Activated naive CD4-positive, alpha-beta T cell treated with anti-CD3 and anti-CD28 coated beads, Interleukin-2, amount 10 ng/mL, durations not matched to agents 7 days and 5 days (primary cell): ENCODE measurements at places on chromosomes 6 and 20.

- no peak overlapping the region for H3K4me3 ChIP-seq
- H3K27ac ChIP-seq, result no peak overlapping the region
- no peaks in the 10 kb centered on the region for H3K4me1 ChIP-seq
Observed at GRCh38 chr20:6401893-6402557, 279.2 kb upstream of the FERMT1 start.

DNA sequence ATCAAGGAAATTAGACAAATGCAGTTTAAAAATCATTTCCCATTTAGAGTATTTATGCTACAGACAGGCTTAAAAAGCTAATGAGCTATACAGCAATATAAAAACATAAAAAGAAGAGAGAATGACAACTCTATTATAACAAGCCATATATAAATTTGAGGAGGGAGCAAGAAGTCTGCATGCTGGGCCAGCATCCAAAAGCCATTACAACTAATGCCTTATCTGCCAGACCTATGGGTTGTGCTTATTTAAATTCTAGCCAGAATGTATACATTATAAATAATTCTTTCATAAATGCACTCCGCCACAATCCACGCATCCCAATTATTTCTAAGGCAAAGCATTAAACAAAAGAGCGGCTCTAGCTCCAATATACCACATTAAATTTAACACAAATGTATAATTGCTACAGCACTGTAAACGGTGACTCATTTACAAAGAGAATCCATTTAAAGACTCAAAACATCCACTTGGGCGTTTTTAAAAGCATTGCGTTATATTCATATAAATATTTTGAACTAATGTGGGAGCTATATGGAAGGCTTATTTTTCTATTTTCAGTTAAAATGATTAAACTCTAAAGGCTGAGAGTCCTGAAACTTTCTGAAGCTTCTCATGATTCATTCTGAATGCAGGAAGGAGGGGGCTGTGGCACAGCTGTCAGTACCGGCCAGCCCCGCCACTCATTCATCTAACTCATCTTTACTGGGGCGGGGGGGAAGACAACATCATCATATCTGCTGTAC lies 37.7 kb upstream of the RAB22A start:
- no peak for DNase-seq
- no peak overlapping the region for H3K27ac ChIP-seq

DNA sequence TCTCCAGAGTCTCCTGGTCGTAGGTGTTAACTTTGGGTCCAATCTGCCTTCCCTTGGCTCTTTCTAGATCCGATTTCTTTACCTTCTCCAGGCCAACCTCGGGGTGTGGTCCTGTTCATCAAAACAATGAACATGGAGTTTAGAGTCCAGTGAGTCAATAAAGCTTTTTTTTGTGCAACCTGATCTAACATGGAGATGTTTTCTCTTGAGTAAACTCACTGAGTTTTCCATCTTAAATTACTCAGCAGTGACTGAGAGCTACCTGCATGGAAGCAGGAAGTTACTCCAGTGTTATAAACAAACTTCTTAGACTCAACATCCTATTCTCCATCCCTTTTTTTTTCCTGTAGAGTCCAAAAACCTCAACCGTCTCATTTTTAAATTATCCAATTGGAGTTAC lies 14.9 kb upstream of the SLC22A1 start:
- H3K4me3 ChIP-seq, result no peak overlapping the region
- no peaks in the 10 kb centered on the region for H3K27me3 ChIP-seq
- H3K4me1 ChIP-seq, result peaks cover 25% of the 10 kb centered on the region
- no peak for DNase-seq
- H3K36me3 ChIP-seq, result peaks cover 42% of the 10 kb centered on the region
- no peak overlapping the region for H3K27ac ChIP-seq

DNA sequence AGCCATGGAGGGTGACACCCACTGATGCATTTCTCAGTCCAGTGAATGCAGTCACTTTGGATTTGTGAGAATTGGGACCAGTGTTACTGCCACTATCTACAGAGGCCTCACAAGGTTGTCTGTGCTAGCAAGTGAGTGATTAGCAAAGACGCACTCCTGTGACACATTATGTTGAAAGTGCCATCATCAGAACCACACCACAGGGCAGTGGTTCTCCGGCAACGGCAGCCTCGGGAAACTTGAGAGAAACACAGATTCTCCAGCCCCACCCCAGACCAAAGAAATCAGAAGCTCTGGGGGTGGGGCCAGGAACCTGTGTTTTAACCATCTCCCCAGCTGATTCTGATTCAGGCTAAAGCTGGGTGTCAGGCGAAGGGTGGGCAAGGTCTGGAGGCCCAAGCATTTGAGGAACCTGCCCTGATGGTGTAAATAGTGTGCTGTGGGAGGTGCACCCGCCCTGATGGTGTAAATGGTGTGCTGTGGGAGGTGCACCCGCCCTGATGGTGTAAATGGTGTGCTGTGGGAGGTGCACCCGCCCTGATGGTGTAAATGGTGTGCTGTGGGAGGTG lies 39.9 kb downstream of the TMEM242 start:
- H3K36me3 ChIP-seq, result no peaks in the 10 kb centered on the region
- peaks cover 11% of the 10 kb centered on the region for H3K27me3 ChIP-seq
- no peak overlapping the region for H3K4me3 ChIP-seq

DNA sequence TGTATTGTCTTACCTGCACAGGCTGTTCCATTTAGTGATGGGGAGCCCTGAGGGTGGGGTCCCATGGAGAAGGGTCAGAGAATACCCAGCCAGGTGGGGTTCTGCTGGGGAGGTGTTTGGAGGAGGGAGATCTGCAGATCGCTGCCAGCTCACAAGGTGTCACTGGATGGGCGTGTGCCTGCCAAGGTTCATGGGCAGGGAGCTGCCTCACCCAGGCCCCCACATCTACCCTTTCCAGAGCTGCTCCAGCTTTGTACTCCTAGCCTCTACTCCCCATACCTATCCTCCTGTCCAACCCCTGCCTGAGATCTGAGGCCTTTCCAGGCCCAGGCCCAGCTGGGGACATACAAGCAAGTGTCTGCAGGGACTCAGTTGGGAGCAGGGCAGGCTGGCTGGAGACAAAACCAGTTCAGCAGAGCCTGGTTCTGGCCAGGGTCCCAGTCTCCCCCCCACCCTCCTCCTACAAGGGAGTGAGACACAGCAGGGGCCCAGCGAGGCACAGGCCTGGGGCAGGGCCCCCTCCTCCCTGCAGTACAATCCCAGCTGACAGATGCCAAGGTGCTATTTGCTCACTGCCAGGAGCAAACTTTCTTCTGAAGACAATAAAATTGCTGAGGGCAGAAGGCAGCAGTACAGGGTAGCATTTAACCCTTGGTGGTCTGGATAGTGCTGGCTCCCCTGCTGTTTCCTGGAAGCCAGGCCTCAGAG lies 19.7 kb downstream of the SPDEF start:
- H3K36me3 ChIP-seq, result no peaks in the 10 kb centered on the region
- no peak overlapping the region for H3K27ac ChIP-seq
- no peak for DNase-seq
- no peak overlapping the region for H3K4me3 ChIP-seq

- no peaks in the 10 kb centered on the region for H3K4me1 ChIP-seq
- DNase-seq, result no peak
- H3K4me3 ChIP-seq, result no peak overlapping the region
- peaks cover 4% of the 10 kb centered on the region for H3K27me3 ChIP-seq
- no peak overlapping the region for H3K27ac ChIP-seq
Observed at GRCh38 chr20:48217190-48217589, 431.9 kb upstream of the SULF2 start.

- peaks cover 42% of the 10 kb centered on the region for H3K4me1 ChIP-seq
- no peak overlapping the region for H3K4me3 ChIP-seq
- no peaks in the 10 kb centered on the region for H3K27me3 ChIP-seq
- peak overlapping the region; percentile 87 for H3K27ac ChIP-seq
Observed at GRCh38 chr6:111486921-111487320, 3.9 kb upstream of the REV3L start.

DNA sequence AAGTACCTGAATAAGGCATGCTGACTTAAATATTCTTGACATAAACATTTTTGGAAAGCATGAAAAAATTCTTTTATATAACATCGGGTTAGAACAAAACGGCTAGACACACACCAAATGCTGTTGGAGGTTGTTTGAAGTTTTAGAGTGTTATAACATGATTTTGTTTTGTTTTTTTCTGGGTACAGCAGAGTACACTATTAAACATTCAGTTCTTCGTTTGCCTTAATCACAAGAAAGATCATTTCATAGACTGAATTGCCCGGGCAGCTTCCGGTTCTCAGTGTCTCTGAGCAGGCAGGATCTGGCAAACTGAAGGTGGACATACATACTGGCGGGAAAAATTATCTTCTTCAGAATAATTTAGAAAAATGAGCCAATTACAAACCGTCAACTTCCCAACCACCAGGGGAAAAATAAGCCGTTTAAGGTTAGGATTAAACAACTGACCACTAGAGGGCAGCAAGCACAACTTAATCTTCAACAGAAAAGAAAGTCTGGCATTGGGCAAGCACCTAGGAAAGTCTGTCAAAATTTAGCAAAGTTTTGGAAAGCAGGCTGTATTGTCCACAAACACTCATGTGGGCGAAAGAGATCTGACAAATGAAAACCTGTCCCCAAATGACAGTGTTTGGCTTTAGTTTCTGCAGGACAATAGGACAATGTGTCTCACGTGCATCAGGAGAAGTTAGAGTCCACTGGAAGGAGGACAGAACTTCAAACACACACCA lies 15.0 kb downstream of the ZNF217 start:
- H3K27me3 ChIP-seq, result no peaks in the 10 kb centered on the region
- peak overlapping the region; percentile 95 for H3K27ac ChIP-seq
- peak overlapping the region; percentile 76 for H3K4me3 ChIP-seq
- H3K36me3 ChIP-seq, result peaks cover 88% of the 10 kb centered on the region
- DNase-seq, result peak; percentile 59

- no peak overlapping the region for H3K27ac ChIP-seq
- H3K4me1 ChIP-seq, result peaks cover 42% of the 10 kb centered on the region
- H3K36me3 ChIP-seq, result peaks cover 14% of the 10 kb centered on the region
- H3K27me3 ChIP-seq, result no peaks in the 10 kb centered on the region
Observed at GRCh38 chr6:15287670-15288375, 42.0 kb downstream of the JARID2 start.

GRCh38 chr6:175680-176079 lies 116.6 kb upstream of the DUSP22 start:
- peaks cover 35% of the 10 kb centered on the region for H3K27me3 ChIP-seq
- no peak for DNase-seq
- H3K4me1 ChIP-seq, result peaks cover 7% of the 10 kb centered on the region
- H3K36me3 ChIP-seq, result no peaks in the 10 kb centered on the region
- no peak overlapping the region for H3K4me3 ChIP-seq

DNA sequence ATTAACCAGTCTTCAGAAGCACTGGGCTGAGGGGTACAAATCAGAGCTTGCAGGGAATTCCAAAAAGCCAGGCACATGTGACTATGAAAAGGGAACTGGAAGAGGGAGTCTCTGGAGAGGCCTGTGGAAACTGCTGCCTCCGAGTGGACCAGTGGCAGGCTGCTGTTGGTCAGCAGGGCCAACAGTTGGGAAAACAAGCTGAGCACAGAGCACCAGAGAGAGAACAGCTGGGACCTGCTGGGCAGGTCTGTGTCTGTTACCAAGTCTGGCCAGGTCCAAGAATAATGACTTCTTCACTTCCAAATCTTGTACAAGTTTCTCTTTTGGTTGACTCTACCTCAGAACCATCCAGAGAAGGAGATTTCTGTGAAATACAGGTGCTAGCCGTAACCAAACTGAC lies 81.4 kb downstream of the LIN28B start:
- H3K36me3 ChIP-seq, result no peaks in the 10 kb centered on the region
- DNase-seq, result no peak
- H3K4me3 ChIP-seq, result no peak overlapping the region
- H3K27ac ChIP-seq, result no peak overlapping the region
- no peaks in the 10 kb centered on the region for H3K4me1 ChIP-seq

DNA sequence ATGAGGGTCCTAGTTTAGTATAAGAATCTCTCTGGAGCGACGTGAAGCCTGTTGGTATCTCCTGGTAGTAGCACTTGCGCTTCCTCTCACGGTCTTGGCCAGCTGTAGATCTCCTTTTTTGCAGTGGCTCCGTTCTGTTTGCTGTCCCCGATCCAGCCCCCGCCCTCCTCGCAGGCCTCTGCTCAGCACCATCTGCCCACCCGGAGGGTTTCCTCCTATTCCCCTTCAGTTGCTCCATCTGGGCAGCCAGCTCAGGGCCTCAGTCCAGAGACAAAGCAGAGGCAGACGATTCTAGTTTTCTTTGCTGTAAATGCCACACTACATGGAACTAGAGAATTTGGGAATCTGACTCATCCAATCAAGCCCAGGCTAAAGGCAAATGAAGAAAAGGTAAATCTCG lies 126.6 kb downstream of the TIAM2 start:
- no peaks in the 10 kb centered on the region for H3K36me3 ChIP-seq
- no peak for DNase-seq
- H3K27ac ChIP-seq, result no peak overlapping the region
- H3K27me3 ChIP-seq, result peaks cover 8% of the 10 kb centered on the region
- H3K4me1 ChIP-seq, result no peaks in the 10 kb centered on the region

- no peaks in the 10 kb centered on the region for H3K4me1 ChIP-seq
- no peak overlapping the region for H3K27ac ChIP-seq
- DNase-seq, result no peak
Observed at GRCh38 chr6:169638915-169639314, 62.9 kb downstream of the WDR27 start.

- peaks cover 24% of the 10 kb centered on the region for H3K36me3 ChIP-seq
- no peaks in the 10 kb centered on the region for H3K27me3 ChIP-seq
- DNase-seq, result no peak
- no peak overlapping the region for H3K4me3 ChIP-seq
Observed at GRCh38 chr6:35626401-35626800, 62.3 kb downstream of the FKBP5 start.

- no peaks in the 10 kb centered on the region for H3K4me1 ChIP-seq
- H3K4me3 ChIP-seq, result no peak overlapping the region
- no peaks in the 10 kb centered on the region for H3K36me3 ChIP-seq
- no peak overlapping the region for H3K27ac ChIP-seq
- no peak for DNase-seq
Observed at GRCh38 chr20:17825960-17826843, 126.4 kb downstream of the BANF2 start.

DNA sequence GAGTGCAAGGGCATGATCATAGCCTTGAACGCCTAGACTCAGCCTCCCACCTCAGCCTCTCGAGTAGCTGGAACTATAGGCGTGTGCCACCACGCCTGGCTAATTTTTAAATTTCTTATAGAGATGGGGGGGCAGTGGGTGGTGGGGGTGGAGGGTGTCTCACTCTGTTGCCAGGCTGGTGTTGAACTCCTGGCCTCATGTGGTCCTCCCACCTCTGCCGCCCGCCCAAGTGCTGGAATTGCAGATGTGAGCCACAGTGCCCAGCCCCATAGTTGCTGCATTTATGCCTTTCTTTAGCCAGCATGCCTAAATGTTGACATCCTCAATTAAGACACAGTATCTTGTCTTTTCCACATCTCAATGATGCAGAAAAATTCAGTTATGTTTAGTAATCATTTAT lies 171.1 kb downstream of the ARID1B start:
- no peaks in the 10 kb centered on the region for H3K27me3 ChIP-seq
- H3K27ac ChIP-seq, result no peak overlapping the region
- H3K36me3 ChIP-seq, result no peaks in the 10 kb centered on the region
- no peak for DNase-seq

GRCh38 chr6:158207422-158207788 lies 39.3 kb downstream of the GTF2H5 start:
- peak; percentile 62 for DNase-seq
- peak overlapping the region; percentile 91 for H3K27ac ChIP-seq
- H3K4me3 ChIP-seq, result peak overlapping the region; percentile 2
- H3K36me3 ChIP-seq, result no peaks in the 10 kb centered on the region
- H3K27me3 ChIP-seq, result peaks cover 7% of the 10 kb centered on the region
- peaks cover 48% of the 10 kb centered on the region for H3K4me1 ChIP-seq
